ENCODE measurements at places on chromosomes 3 and 15.
A peak's percentile ranks its signal among the peaks of the same experiment; 100 is the strongest.

- DNase-seq, result peak; percentile 83
Measured at GRCh38 chr3:101635954-101636798, 40.8 kb downstream of the ZBTB11 start.

GRCh38 chr15:74438721-74439316 is 5.1 kb upstream of the SEMA7A start:
- peak; percentile 82 for DNase-seq

DNA sequence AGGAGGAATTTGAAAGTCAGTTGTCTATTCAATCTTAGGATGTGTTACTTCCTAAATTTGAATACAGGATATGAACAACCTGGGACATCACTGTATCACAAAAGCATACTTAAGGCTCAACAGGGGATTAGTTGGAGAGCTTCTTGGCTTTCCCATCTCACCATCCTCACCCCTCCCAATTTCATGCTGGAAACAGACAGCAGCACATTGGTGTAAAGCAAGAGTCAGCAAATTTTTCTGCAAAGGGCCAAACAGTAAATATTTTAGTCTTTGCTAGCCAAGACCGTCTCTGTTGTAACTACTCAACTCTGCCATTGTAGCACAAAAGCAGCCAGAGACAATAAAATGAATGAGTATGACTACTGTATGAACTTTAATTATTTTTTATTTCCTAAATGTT is 94.9 kb downstream of the ERC2 start:
- DNase-seq, result no peak

DNA sequence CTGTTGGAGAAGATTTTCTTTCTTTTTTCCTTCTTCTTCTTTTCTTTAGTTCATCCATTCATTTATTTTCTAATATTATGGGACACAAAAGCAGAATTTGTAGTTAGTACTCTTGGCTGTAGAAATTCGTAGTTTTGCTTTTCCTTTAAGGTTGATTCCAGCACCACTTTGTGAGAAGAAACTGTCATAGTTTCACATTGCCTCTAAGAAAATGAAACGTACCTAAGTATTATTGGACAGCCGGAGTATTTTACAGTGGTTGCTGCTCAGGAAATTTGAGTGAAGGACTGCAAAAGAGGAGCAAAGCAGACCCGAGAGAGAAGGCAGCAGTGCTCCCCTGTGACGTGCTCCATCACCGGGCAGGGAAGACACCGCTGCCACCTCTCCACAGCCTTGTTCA is 48.1 kb downstream of the PLCL2 start:
- no peak for DNase-seq
